Kidney glomerular epithelial cell (primary cell): ENCODE measurements at places on chromosomes 1 and 21.

- DNase-seq = peak; percentile 40
Observed at GRCh38 chr1:8202182-8202905, 115.6 kb upstream of the SLC45A1 start.

DNA sequence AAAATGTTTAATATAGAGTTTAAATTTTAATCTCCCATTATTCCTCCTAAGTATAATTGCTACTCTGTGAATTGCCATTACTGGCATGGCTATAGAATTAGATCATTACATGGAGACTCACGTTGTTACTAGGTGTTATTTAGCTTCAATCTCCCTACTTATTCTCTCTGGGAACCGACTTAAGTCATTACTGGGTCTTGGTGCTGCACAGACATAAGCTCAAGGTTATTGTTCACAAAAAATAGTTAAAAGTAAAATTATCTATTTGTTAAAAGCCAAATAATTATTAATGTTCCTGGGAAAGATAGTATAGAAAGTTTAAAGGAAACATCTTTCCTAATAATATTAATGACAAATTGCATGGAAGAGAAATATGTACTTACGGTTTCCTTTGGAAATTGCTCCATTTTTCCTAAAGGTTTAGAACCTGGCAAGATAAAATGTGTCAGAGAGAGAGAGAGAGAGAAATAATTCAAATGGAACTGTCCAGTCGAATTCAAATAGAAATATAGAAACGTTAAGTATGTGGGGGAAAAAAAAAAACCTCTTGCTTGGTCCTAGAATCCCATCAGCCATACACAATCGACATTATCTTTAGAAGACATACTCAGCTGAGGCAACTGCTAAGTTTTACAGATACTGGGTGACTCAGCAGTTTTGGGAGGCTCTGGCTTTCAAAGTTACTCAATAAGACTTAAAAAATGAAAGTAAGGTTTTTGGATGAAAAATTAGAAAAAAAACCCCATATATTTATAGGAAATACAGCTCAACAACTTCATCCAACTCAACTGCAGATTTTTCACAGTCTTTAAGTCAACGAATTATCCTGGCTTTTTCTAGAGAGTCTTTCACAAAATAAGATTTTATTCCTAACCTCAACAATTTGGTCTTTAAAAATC, at the start of gene SPTA1:
Gene SPTA1 (minus strand): TSS at position 605 of the 899 bp plus-strand sequence. CDS start 198 bp downstream, at position 407.
- no peak for DNase-seq

- no peak for DNase-seq
Observed at GRCh38 chr1:156420205-156421061, 51.4 kb downstream of the RHBG start.

- DNase-seq = no peak
Observed at GRCh38 chr1:218482683-218483082, 137.5 kb downstream of the TGFB2 start.

- DNase-seq = no peak
Observed at GRCh38 chr1:56501888-56502287, 77.5 kb downstream of the PLPP3 start.

GRCh38 chr1:194279975-194280374, 1093.6 kb upstream of the B3GALT2 start:
- DNase-seq = no peak

DNA sequence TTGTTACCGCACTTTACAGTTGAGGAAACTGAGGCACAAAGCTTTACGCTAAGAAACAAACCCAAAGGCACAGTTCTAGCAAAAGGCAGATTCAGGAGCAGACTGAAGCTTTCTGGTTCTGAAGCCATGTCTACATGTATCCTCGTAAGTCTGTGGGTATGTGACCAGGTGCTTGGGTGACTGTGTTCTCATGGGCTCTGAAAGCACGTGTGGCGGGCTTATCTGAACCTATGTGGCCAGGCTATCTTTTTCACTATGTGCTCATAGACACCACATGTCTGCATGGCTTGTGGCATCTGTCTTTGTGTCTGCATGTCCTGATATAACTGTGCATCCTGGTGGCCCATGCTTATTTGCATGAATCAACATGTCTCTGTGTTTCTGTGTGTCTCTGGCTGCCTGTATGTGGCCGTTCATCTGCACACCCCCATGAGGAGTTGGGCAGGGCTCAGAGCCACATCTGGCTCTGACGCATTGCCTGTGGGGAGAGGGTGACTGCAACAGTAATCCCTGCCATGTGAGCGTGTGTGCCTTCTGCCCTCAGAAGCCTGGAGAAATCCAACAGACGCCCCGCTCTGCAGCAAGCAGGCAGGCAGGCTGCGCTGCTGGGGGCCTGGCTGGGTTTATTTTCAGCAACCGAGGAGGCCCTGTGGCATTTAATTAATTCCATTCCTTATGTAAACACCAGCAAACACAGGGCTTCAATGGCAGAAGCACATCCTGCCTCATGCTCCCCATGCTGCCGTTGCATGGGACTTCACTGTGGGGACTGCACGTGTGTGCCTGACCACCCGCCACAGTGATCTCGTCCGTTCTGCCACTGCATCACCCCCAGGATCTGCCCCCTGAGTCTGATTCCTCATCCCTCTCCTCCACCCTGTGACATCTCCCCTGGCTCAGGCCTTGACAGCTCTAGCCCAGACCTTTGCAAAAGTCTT, 115.4 kb downstream of the TRABD2B start:
- DNase-seq = no peak

- DNase-seq = no peak
Observed at GRCh38 chr21:34020005-34020847, 53.2 kb upstream of the MRPS6 start.

DNA sequence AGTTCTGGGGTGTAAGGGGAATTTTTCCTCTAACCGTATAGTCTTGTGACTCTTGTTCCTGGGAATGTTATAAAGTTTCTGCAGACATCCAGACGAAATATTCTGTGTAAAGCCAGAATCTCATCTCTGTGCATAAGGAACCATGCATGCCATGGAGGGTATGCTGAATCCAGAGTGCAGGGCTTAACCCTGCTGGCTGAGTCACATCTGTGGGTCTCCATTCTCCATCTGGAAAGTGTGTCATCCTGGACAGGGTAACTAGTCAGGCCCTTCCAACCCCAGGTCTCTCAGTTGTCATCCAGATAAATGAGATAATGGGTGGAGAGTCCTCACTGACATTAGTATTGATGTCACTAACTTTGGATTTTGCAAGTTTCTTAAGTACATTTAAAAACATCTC, 48.8 kb downstream of the ATP5PO start:
- no peak for DNase-seq

- peak; percentile 2 for DNase-seq
Observed at GRCh38 chr21:34126269-34126668, 52.9 kb downstream of the MRPS6 start.

GRCh38 chr1:224267925-224268324, 62.0 kb downstream of the NVL start:
- DNase-seq = peak; percentile 8

- no peak for DNase-seq
Observed at GRCh38 chr1:6281511-6282402, 20.9 kb upstream of the GPR153 start.

DNA sequence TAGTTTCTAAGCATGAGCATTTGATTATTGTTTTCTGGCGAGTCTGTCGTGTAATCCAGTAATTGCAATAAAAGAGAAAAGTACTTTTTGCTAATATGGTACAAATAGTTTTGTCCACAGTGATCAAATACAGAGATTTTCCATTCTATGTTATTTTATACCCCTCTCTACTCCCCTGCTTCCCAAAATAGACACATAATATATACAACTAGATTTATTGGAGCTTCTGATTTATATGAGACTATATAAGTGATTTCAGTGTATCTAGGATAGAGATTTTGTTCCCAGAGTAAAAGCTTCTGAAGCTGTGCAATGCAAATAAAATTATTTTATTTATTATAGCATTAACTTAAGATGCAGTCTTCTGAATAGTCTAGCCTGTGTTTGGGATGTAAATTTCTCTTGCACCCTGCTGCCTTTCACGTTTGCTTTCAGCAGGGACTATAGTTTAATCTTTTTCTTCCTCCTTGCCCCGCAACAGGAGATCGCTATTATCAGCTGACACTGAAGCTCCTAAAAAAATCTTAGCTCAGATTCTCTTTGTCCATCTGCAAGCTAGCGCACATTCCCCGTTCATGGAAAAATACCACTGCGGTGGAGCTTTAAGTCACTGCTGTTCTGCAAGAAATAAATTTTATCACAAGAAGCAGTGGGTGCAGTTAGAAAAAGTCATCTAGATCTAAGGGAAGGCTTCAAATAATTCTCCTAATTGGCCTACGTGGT, 273.3 kb downstream of the DISC1 start:
- no peak for DNase-seq

DNA sequence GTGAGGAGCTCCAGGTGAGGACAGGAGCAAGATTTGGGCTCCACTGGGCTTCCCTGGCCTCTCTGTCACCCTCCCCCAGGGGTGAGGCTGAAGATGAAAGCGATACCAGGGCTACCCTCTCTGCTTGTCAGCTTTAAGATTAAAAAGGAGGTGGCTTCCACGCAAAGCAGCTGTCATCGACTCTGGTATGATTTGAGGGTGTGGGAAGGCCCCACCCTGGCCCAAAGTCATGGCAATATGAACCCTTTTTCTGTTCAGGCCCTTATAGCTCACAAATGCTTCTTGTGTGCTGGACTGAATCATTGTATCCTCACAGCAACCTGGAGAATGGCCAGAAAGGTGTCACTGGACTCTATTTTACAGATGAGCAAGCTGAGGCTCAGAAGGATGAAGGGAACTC, 41.6 kb downstream of the NUAK2 start:
- no peak for DNase-seq

GRCh38 chr1:5971471-5972197, 20.6 kb downstream of the NPHP4 start:
- DNase-seq = no peak

- DNase-seq = no peak
Observed at GRCh38 chr1:54453509-54453908, 47.3 kb upstream of the SSBP3 start.

DNA sequence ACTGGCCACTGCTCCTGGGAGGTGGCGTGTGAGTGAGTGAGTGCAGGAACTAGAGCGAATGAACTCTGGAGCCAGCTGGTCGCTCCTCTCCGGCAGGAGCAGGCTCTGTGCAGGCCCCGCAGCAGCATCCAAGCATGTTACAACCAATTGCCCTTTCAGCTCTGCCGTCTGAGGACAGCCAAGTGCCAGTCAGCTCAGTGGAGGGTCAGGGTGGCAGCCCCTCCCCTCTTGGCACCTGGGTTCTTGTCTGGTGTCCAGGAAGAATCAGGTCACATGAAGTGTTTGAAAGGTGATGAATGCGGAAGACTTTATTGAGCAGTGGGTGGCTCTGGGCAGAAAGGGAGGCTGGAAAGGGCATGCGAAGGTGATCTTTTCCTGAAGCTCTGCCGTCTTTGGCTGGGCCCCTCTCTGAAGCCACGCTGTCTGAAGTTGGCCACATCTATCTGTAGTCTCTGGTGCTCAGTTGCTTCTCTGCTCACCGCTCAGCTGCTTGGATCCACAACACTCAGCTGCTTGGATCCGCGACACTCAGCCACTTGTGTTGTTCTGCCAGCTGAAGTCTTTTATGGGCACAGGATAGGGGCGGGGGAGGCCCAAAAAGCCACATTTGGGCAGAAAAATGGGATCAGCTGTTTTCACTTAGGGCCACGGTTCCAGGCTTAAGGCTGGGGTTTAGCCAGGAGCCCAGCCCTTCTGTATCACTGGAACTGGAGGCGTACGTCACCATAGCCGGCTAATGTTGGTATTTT, 139.8 kb downstream of the ADSS2 start:
- no peak for DNase-seq

DNA sequence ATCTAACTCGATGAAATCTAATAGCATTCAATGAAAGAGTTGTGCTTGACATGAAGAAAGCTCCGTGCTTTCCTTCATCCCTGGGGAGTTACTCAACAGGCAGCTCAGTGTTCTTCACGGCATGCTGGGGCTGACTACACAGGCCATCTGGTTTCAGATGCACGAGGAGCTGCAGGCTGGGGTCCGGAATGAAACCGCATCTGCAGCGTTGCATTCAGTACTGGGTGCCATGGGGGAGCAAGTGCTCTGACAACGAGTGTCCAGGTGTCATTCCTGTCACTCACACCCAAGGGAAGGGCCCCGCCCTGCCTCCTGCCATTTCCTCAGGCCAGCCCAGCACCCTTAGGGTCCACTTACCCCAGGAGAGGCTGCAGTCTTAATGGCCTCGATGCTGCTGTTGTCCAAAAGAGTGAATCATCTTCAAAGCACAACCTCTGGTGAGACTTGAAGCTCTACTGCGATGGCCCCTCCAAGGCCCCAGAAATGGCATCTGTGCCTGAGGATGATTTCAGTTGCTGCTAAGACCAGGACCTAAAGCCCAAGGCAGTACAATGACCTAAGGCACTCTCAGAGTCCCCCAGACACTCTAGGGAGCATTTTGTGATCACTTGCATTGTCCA, 61.4 kb downstream of the STUM start:
- no peak for DNase-seq

- no peak for DNase-seq
Observed at GRCh38 chr21:37655611-37656300, 260.5 kb downstream of the KCNJ6 start.

- DNase-seq = no peak
Observed at GRCh38 chr1:180931529-180931928, 18.8 kb downstream of the KIAA1614 start.

DNA sequence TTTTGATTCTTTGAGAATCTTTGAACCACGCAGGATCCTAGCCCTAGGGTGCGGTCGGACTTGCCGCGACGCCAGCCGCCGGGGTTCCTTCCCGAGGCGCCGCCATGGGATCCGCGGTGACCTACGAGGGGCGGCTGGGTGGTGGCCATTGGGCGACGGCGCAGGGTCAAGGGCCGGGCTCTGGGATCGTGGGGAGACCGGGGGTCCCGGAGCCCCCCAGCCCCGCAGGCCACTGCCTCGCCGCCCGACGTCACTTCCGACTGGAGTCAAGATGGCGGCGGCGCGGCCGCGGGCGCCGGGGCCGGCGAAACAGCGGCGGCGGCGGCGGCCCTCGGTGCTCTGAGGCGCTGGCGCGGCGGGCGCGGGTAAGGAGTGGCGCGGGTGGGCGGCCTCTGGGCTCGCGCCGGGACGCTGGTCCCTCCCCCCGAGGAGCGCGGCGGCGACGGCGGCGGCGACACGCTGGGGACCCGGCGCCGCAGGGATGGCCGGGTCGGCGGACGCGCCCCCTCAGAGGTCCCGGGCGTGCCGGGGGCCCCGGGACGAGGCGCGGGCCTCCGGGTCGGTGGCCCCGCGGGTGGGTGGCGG, at the start of gene PRDM2:
Gene PRDM2 (plus strand): TSS at position 253 of the 585 bp plus-strand sequence. CDS start 15,418 bp downstream, outside the sequence.
- peak; percentile 11 for DNase-seq

GRCh38 chr1:152457561-152457960, 43.5 kb upstream of the CRNN start:
- no peak for DNase-seq

- DNase-seq = no peak
Observed at GRCh38 chr21:45251635-45252447, 35.9 kb downstream of the POFUT2 start.

- peak; percentile 22 for DNase-seq
Observed at GRCh38 chr1:155307247-155307740, 1.4 kb upstream of the FDPS start.

DNA sequence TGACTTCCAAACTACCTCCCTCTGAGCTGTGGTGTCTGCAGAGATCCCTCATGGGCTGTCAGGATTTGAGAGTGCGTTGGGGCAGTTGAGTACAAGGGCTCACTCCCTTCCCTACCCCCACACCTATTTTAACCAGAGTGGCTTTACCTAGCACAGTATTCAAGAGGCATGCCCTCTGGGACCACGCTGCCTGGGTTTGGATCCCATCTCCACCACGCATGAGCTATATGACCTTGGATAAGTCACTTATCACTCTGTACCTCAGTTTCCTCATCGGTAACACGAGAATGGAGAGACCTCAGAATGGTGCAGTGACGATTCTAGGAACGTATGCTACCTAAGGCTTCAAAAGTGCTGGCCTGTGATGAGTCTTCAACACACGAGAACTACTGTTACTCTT, 147.3 kb upstream of the WNT4 start:
- no peak for DNase-seq
